ENCODE measurements at places on chromosomes 3 and 15.

GRCh38 chr3:65875393-65876027 is 163.2 kb downstream of the MAGI1 start:
- no peak for DNase-seq

DNA sequence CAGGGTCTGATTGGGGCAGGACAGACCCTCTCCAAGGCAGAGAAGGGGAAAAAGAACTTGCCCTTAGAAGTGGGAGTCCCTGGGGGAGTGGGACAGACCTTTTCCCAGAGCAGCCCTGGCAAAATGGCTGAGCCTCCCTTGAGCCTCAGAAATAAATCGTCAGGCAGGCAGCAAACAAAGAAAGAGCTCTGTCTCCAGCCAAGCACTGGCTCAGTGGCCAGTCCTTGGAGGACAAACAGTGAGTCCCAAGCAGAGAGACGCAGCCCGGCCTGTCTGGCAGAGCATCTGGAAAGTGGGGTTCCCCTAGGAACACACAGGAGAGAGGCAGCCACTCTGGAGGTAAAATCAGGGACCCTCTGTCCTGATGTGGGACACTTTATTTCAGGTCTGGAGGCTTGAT is 1.8 kb downstream of the SLC6A1 start:
- no peak for DNase-seq

DNA sequence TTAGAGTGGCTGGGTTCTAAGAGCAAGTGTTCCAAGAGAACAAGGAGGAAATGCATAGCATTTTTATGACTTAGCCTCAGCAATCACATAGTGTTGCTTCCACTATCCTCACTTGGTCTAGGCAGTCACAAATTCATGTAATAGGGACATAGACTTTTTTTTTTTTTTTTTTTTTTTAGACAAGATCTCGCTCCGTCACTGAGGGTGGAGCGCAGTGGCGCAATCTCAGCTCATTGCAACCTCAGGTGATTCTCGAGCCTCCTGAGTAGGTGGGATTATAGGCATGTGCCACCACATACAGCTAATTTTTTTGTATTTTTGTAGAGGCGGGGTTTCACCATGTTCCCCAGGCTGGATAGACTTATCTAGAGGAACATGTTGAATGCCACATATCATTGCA is 4.7 kb upstream of the GNB4 start:
- DNase-seq = no peak

DNA sequence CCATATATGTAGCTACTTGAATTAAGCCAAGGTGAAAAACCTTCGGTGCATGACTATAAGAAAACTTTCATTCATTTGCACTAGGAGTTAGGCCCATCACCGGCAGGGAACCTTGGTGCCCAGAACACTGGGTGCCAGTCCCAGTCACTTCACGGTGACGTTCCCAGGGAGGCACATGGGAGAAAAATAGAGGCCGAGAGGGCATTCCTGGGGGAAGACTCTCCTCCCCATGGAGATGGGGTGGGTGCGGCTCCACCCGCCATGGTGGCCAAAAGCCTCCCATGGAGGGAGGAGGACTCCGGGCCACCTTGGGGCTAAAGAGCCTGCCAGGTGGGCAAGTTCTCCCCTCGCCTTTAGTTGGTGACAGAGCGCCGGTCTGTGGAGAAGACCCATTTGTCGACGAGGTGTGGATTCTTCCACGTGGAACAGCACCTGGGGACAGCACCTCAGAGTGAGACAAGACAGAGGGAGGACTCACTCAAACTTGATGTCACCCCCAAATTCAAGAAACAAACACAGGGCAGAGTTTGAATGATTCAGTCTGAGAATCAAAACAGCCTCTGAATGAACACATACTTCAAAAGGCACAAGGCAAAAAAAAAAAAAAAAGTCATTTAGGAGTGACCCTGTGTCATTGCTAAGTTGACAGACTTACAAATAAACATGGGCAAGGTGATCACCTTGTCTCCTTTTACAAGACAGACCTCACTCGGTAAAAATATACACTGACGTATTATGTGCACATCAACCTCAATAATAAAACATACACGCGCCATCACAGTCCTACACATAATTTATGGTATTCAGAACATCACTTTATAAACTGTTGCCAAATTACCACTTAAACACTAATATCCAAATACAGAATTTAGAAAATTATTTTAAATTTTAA is 38.6 kb downstream of the ZXDC start:
- DNase-seq = no peak

DNA sequence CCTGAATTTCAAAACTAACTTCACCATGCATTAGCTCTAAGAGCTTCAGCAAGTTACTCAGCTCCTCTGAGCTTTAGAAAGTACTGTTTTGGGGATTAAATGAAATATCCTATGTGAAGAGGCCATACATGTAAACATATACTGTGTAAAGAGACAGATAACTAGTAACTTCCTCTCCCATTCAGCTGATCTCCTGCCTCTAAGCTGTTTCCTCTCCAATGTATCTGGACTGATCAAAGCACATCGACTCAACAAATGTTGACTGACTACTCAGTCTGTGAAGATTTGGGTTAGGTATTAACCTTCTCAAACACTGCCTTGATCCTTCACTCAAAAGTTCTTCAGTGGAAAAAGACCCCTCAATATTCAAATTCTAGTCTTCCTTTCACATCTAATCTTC is 82.0 kb downstream of the BOC start:
- DNase-seq = no peak

GRCh38 chr3:195512798-195513345 is 30.3 kb downstream of the PPP1R2 start:
- no peak for DNase-seq

DNA sequence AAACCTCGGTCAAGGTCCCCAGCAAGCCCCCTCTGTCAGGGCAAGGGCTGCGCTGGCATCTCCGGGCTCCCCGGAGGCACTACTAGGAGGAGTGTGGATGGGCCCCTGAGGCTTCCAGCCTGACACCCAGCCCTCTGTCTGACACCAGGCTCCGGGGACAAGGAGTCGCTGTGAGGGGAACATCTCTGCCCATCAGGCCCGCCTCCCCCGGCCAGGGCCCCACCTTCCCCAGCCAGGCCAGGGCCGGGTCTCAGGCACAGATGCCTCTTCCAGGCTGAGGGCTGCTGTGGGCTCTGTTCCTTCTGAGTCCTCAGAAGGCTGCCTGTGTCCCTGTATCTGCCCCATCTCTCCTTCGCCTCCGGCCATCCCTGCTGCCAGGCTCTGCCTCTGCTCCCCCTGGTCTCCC is 15.8 kb downstream of the CSPG4 start:
- DNase-seq = no peak

DNA sequence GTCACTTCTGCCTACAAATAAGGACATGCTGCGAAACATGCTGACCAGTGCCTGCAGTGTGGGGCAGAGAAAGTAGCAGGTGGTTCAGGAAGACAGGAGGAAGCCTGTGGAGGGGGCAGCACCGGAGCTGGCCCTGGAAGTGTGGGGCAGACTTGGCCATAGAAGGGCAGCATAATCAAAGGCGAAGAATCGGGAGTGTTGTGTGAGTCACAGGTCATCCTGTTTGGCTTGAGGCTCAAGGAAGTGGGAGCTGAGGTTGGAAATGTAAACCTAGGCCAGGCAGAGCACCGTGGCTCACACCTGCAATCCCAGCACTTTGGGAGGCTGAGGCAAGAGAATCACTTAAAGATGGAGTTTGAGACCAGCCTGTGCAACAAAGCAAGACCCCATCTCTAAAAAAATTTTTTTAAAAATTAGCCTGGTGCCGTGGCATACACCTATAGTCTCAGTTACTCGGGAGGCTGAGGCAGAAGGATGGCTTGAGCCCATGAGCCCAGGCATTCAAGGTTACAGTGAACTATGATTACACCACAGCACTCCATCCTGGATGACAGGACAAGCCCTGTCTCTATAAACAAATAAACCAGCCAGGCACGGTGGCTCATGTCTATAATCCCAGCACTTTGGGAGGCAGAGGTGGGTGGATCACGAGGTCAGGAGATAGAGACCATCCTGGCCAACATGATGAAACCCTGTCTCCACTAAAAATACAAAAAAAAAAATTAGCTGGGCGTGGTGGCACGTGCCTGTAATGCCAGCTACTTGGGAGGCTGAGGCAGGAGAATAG is 54.0 kb downstream of the FAM43A start:
- no peak for DNase-seq

GRCh38 chr3:12773710-12774086 is 14.6 kb upstream of the TMEM40 start:
- no peak for DNase-seq

- DNase-seq = no peak
Measured at GRCh38 chr3:194275291-194275690, 75.8 kb downstream of the CPN2 start.

DNA sequence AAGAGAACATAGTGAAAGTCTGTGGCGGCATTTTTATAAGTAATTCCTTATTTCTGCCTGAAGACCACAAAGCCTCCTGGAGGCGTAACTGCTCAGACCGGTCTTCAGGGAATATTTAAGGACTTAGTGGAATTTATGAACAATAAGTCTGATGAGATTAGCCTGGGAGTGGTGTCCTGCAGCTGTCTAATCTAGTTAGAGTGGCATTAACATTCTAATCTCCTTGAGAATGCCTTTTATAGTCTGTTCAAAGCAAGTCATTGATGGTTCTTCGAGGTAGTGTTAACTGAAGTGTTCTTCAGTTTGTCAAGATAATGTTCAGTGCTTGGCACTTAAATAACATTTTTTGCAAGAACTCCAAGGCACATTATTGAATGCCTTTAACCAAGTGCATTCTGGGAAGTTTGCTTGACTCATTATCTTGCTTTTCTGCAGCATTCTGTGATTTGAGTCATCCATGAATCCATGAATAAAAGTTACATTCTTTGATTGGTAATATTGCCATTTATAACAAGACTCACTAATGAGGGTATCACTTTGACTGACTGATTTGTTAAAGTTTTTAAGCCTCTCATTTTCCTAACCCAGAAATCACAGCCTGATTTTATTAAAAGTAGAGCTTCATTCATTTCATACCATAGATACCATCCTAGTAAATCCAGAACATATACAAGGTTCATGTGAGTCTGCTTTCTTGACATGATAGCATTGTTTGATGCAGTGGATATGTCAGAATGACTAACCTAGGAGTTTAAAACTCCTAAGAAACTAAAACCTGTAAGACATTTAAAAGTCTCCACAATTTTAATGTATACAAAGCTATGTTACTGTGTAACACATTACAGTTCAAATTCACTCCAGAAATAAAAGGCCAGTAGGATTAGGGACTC is 12.5 kb downstream of the RBM5 start:
- no peak for DNase-seq

DNA sequence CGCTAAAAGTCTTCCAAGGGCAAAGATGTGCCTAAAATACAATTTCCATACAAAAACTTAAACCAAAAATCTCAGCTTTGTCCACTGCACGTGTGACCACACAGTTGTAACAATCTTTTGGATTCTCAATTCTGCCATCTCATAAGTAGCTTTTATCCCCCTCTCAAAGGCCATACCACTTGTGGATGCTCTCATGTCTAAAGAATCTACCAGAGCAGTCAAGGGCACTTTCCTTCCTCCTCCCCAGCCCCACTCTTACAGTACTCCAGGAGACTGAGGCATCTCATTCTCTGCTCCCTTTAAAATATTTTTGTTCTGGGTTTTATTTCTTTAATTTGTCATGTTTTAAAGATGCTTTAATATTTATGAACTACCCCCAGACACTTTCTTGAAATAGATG is 102.3 kb upstream of the PFN2 start:
- no peak for DNase-seq

GRCh38 chr3:29451920-29452319 is 171.0 kb downstream of the RBMS3 start:
- DNase-seq = no peak

GRCh38 chr3:28315711-28316110 is 32.8 kb upstream of the ZCWPW2 start:
- no peak for DNase-seq

DNA sequence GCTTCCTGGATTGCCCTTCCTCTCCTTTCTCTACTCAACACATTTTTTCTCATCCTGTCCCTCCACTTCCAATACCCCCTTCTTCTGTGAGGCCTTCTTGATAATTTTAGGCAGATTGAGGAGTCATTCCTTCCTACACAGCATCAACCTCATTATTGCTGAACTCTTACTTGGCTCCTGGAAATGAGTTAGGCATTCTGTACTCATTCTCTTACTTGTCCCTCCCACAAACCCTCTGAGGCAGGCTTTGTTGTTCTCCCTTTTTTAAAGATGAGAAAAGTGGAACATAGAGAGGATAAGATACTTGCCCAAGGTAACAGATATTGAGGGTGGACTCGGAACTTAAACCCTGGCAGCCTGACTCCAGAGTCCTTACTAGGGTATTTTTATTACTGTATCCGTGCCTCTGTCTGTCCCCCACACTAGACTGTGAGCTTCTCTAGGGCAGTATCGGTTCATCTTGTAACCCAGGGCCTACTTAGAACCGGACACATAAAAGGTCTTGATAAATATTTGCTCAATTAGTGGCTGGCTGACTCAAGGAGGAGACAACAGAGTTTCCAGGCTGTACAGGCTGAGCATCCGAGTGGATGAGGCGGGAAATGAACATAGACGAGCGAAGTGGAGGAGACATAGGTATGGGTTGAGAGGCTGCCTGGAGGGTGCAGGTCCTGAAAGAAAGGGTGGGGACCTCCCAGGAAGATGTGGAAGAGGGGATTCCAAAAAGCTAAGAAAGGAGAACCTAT is 148.7 kb upstream of the ATP2B2 start:
- DNase-seq = no peak

GRCh38 chr15:78955355-78955754 is 10.5 kb upstream of the CTSH start:
- no peak for DNase-seq

DNA sequence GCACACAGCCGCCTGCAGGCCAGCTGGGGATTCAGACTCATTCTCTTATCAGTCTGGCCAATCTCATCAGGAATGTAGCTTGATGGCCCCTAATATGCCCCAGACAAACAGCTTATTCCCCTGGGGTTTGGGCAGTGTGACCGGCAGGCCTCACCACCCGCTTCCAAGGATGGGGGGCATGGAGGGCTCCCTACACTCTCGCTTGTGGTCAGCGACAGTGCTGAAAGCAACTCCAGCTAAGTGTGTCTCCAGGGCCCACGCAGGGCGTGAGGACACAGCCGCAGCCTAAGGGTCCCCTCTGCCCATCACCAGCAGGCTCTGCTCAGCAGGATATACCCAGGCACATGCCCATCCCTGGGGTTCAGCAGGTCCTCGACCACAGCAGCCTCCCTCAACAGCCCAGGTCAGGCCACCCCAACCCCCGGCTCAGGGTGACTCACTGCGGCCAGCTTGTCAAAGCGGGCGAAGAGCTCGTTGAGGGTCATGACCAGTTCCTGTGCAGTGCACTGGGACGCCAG is 116.7 kb downstream of the ADCY5 start:
- no peak for DNase-seq

DNA sequence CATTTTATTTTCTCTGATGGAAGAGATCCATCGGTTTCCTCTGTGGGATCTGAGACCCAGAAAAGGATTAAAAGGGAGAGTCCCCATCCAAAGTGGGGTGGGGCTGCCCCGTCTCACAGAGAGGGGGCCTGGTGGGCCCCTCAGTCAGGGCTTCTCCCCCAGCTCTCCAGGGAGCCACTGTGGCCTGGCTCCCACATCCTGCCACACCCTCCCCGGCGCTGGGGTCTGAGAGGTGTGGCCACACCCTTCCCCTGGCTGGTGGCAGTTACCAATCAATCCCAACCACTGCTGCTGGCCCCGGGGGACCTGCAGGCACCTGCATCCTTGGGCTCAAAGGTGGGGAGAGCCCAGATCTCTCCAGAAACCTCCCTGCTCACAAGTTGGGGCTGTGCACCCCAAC is 161.8 kb upstream of the IQSEC1 start:
- peak; percentile 37 for DNase-seq
